NCI-H1105 (cell line): ENCODE measurements at places on chromosomes 2 and 18.

GRCh38 chr2:71711133-71711855 is 257.9 kb downstream of the DYSF start:
- no peak for DNase-seq

GRCh38 chr2:37191747-37192146 is 3.3 kb upstream of the SULT6B1 start:
- DNase-seq: no peak

DNA sequence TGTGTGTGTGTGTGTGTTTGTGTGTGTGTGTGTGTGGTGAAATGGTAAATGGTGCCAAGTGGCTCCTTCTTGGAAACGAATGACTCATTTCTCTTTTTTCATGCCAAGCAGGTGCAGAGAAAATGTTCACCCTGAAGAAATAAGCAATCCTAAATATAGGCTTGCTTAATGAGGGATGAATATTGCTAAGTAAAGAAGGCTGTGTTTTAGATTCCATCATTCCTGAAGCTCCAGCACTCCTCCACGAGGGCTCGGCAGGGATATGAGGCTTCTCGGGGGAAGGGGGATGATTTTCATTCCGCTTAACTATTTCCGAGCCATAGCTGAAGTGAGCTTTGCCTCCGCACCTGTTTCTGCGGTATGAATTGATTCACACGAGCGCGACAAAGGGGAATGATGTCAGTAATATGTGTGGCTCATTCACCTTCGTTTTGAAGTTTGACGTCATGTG is 72.9 kb downstream of the TSN start:
- DNase-seq: no peak

DNA sequence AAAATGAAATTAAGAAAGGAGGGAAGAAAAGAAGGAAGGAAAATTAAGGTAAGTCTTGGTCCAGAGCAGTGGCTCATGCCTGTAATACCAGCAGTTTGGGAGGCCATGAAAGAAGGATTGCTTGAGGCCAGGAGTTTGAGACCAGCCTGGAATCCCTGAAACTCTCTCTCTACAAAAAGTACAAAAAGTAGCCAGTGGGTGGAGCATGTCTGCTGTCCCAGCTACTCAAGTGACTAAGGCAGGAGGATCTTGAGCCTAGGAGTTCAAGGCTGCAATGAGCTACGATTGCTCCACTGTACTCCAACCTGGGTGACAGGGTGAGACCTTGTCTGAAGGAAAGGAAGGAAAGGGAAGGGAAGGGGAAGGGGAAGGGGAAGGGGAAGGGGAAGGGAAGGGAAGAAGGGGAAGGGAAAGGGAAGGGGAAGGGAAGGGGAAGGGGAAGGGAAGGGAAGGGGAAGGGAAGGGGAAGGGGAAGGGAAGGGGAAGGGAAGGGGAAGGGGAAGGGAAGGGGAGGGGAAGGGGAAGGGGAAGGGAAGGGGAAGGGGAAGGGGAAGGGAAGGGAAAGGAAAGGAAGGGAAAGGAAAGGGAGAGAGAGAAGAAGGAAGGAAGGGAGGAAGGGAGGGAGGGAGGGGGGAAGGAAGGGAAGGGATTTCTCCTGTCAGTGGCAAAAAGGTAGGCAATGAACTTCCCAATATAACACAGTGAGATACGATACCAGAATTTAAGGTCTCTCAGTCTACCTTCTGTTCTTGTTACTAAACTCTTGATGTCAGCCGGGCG is 412.8 kb downstream of the CMPK2 start:
- no peak for DNase-seq

- DNase-seq: no peak
Observed at GRCh38 chr2:99970292-99970868, 172.0 kb downstream of the AFF3 start.

- DNase-seq: no peak
Observed at GRCh38 chr2:165933211-165933910, 20.2 kb downstream of the TTC21B start.

DNA sequence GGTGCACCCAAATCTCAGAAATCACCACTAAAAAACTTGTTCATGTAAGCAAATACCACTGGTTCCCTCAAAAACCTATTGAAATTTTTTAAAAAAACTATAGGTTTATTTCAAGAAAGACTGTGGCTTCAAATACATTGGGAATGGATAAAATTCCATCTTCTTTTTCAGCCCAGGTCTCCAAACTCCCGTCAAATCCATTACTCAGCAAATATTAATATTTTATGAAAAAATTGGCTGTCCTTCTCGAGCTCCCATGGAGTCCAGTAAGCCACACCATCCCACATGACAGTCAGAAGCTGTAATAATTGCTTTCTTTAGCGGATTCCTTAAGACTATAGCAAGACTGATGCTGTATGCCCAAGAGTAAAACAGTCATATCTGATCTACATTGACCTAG is 204.4 kb upstream of the DOK6 start:
- no peak for DNase-seq

DNA sequence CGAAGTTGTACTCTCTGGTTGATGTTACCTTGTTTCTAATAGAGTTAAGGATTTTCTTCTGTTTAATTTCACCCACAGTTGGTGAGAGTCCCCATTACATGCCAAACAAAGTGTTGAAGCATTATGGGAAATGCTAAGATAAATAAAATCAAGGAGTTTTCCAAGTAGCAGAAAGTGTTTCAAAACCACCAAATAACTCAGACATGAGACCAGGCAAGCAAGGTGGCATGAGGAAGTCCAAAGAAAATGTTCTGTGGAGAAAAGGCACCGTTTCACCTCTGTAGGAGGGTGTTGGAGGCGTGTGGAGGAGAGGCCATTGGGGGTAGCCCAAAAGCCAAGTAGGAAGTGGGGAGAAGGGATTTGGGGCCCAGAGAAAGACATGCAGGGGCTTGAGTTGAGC is 8.7 kb downstream of the CFAP221 start:
- DNase-seq: no peak

DNA sequence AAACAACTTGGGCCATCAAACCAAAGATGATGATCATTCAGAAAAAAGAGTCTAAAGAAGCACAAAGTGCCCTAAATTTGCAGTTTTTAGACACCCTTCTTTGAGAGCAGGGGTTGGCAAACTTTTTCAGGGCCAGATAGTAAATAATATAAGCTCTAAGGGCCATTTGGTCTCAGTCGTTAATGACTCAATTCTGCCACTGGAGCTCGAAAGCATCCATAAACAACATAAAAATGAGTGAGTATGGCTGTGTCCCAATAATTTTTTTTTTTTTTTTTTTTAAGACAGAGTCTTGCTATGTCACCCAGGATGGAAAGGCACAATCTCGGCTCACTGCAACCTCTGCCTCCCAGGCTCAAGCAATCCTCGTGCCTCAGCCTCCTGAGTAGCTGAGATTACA is 152.3 kb downstream of the DTNB start:
- DNase-seq: no peak

DNA sequence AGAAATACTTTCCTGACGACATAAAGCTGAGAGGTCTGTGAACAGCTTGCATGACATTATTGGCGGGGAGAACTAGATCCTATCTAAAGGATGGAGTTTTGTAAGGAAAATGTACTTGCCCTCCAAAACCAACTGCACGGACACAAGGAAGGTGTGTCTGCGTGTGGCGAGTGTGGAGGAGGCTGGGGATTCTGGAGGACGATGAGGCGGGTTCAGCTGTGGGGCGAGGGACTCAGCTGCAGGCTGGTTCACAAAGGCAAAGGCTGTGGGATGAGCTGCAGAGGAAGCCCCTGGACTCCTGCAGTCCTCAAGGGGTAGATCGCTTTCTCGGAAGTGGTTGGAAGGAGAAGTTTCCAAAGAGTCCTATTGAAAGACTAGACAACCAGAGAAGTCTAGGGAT is 48.2 kb downstream of the ACKR3 start:
- DNase-seq: no peak

DNA sequence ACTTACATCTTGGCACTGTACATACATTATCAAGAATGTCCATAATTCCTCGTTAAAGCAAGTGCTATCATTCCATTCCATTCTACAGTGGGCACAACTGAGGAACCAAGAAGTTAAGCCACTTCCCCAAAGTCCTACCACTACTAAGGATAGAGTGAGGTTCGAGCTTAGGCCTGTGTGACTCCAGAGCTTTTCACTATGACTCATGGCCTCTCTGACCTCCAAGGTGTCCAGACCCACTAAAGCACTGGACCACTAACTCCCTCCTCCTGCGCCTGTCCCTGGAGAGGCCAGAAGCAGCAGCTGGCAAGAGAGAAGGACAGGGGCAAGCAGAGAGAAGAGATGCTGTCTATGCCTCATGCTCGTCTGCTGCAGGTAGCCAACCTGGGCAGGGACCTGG is 117.0 kb downstream of the ZBTB7C start:
- DNase-seq: no peak

DNA sequence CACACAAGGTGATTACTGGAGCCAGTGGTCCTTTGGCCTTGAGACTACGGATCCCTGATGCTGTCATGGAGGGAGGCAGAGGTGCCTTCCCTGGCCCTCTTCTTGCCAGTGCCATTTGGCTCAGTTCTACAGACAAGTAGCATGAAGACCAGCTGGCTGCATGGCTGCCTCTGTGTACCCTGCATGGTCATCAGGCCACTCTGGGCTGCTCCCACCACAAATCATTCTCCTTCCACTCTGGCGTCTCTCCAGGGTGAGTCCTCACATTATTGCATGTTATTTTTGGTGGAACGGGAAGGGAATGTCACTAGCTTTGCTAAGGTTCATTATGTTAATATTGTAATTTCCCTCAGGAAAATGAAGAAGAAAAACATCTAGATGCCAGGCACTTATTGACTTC is 229.8 kb downstream of the VAPA start:
- DNase-seq: no peak

- no peak for DNase-seq
Observed at GRCh38 chr18:10495936-10496335, 29.9 kb upstream of the NAPG start.

DNA sequence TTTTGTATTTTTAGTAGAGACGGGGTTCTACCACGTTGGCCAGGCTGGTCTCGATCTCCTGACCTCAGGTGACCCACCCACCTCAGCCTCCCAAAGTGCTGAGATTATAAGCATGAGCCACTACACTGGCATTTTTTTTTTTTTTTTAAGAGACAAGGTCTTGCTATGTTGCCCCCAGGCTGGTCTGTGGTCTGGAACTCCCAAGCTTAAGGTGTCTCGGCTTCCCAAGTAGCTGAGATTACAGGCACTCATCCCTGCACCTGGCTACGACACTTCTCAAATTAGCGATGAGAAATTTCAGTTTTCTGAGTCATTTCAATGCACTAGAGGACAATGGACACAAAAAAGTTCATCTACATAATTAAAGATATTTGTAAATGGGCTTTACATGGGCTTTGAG is 36.6 kb upstream of the TCF7L1 start:
- DNase-seq: no peak

DNA sequence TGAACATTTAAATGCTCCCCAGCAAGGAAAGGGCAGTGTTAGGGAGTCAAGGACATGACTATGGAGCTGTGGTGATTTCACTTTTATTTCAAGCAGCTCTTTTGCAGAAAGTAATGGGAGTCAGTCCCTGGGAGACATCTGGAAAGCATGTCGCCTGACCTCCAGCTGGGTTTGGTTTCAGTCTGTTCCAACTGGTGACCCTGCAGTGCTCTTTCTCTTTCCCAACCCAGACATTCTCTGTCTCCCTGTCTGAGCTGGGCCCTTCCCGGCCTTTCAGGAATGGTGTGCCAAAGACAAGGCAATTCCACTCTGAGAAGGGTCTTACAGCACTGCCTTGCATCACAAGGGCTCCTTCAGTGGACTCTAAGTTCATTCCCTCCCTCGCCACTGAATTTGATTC is 323.2 kb downstream of the OSR1 start:
- DNase-seq: no peak

DNA sequence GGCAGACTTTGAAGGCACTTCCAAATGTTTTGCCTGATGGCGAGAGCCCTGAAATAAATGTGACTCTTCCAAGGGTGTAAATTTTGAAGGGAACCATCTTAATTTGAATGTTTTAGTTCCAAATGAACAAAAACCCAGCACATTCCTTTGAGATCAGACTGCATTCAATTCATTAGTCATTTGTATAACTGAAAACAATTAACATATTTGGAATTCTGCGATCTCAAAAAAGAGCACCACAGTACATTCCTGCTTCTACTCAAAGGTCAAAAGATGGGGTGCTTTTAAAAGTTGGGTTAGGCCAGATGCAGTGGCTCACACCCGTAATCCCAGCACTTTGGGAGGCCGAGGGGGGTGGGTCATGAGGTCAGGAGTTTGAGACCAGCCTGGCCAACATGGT is 38.2 kb upstream of the CHRNA1 start:
- no peak for DNase-seq

- DNase-seq: no peak
Observed at GRCh38 chr2:66516499-66516898, 81.6 kb downstream of the MEIS1 start.

DNA sequence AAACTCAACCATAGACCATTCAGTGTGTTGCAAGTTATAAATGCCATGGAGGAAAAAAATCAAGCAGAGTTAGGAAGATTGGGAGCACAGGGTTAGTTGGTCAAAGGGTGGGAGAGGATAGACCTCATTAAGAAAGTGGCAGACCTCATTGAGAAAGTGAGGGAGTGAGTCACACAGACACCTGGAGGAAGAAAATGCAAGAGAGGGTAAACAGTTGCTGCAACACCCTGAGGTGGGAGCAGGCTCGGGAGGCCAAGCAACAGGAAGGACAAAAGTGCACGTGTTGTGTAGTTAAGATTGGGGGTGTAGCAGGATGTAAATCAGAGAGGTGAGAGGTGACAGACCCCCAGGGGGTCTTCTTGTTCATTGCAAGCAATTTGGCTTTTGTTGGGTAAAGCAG is 6.4 kb downstream of the IL1RL1 start:
- no peak for DNase-seq

DNA sequence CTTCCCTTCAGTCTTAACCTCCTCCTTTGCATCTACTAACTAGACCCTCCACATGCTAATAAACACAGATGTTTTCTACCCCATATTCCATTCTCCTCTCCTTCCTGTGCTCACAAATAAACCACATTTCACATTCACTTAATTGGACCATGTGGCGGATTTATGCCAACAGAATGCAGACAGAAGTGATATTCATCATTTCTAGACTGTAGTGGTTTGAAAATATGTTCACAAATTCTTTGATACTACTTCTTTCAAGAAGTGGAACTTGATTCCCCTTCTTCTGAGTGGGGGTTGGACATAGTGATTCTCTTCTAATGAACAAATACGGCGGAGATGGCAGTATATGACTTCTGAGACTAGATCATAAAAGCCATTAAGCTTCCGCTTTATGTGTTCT is 73.5 kb upstream of the SPTBN1 start:
- no peak for DNase-seq

DNA sequence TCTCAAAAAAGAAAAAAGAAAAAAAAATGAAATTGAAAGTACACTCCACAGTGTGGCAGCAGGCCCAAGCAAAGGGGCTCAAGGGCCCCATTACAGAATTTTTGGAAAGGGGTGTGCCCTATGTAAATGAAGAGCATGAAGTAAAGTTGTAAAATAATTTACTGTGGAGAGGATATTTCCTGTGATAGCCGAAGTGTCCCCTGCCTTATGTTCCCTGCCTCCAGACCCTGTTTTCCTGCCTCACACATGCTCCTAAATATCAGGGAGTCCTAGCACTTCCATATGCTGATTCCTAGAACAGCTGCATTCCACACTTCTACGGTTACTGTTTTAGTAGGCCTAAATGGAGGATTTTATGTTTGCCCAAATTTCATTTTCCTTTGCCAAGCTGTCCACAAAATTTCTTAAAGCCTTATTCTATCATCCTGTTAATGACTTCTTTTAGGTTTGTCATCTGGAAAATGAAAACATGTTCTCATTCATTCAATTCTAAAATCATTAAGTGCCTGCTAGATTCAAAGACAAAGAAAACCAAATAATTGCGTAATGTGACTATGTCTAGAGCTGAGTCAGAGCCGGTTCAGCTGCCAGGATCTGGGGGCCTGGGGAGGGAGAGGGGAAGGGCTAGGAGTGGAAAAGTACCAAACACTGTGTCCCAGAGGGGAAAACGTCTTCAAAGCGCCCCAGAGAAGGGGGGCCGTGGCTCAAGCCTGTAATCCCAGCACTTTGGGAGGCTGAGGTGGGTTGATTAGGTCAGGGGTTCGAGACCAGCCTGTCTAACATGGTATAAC is 25.9 kb upstream of the IMPA2 start:
- no peak for DNase-seq
